ENCODE measurements at places on chromosomes 16 and 17. TPM values are rescaled to one million over a fixed set of nuclear protein-coding genes. Genes with fewer than 3 reads are reported as not detected.

Gene PRR29
- 1.5 TPM for total RNA-seq

Gene PYDC1
- total RNA-seq = not detected

Gene MYO1C
- total RNA-seq = 191 TPM

Gene GALR2
- total RNA-seq = not detected

Gene PDILT
- total RNA-seq = not detected

Gene ABCA6
- total RNA-seq = 127 TPM

Gene ADAD2
- not detected for total RNA-seq

Gene GAS2L2
- not detected for total RNA-seq

Gene FOXL1
- 31.0 TPM for total RNA-seq

Gene CCL5
- total RNA-seq = 0.13 TPM

Gene MIEN1
- total RNA-seq = 20.5 TPM

Gene KRT14
- total RNA-seq = not detected

Gene RNF227
- total RNA-seq = 0.87 TPM

Gene ABCA10
- total RNA-seq = 1.2 TPM

Gene CHMP1A
- total RNA-seq = 75.3 TPM

Gene MYH13
- total RNA-seq = not detected

Gene TEX19
- not detected for total RNA-seq

Gene PLSCR3
- total RNA-seq = 25.4 TPM

Gene FADS6
- not detected for total RNA-seq

Gene SRL
- total RNA-seq = not detected
